ENCODE measurements at places on chromosomes 7 and 10.

DNA sequence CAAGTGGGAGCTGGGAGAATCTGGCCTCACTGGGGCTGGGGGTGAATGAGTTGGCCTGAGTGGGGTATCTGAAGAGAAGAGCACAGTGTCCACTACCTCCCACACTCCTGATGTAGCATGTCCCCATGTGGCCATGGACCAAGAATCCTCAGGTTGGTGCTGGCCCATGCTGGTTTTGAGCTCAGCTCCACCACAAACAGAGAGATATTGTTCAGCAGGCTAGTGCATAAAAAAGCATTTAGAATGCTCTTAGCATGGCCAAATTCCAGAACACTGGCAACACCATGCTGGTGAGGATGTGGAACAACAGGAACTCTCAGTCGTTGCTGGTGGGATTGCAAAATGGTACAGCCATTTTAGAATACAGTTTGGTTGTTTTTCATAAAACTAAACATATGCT lies 61.4 kb downstream of the FRMPD2 start:
- no peak for DNase-seq

DNA sequence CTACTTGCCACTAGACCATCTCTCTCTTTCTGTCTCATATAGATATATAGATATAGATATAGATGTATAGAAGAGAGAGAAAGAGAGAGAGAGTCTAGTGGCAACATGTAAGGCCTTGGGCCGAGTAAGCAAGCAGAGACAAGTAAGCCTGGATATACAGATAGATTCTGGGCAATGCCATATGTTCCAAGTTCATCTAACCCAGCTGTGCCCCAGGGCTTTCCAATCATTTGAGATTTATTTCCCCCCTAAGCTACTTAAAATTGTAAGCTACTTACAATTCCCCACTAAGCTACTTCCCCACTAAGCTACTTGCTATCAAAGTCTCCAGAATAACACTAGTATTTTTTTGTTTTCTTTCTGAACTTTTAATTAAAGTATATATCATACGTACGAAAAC lies 1094.1 kb downstream of the DNAJB9 start:
- DNase-seq = no peak

GRCh38 chr10:62635127-62635526 lies 169.4 kb upstream of the ADO start:
- DNase-seq = no peak

GRCh38 chr7:122248472-122248871 lies 56.1 kb downstream of the FEZF1 start:
- DNase-seq = no peak

DNA sequence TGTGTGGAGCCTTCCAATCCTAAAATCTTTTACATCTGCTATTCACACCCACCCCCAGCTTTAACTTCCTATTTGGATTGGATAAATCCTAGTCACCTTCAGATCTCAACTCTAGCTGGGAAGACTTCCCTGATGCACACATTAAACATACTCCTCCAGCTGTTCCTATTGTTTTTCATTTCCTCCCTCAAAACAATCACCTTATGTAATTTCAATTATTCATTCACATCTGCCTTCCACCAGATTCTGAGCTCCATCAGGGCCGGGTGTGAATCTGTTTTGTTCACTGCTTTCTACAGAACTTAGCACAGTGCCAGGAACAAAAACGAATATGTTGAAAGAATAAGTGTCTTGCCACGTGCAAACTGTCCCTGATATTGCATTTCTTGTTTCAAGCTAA lies 497.4 kb downstream of the PLXDC2 start:
- DNase-seq = no peak

GRCh38 chr10:132122939-132123445 lies 57.2 kb downstream of the JAKMIP3 start:
- no peak for DNase-seq

DNA sequence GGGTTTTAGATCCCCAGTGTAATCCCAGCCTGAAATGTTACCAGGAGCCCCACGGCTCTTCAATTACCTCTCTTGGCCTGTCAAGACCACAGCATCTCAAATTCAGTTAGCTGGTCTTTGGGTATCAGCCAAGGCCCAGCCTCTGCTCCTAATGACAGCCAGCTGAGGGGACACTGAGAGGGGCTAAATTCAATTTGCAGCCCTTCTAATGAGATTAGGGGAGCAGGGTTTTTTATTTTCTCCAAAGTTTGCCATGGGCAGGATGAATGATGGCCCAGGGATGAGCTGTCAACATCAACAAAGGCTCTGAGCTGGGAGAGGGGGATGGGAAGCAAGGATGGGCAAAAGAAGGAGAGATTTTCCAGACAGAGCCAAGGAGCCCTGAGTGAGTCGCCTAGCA lies 116.8 kb upstream of the TBX20 start:
- DNase-seq = no peak

- DNase-seq = no peak
Measured at GRCh38 chr7:27131390-27131819, 848 bp upstream of the HOXA4 start.

GRCh38 chr7:1134951-1135350 lies 25.0 kb downstream of the ZFAND2A start:
- no peak for DNase-seq

- DNase-seq = no peak
Measured at GRCh38 chr7:131562941-131563340, 6.5 kb upstream of the PODXL start.

GRCh38 chr7:76023002-76023401 lies 24.8 kb downstream of the STYXL1 start:
- no peak for DNase-seq

DNA sequence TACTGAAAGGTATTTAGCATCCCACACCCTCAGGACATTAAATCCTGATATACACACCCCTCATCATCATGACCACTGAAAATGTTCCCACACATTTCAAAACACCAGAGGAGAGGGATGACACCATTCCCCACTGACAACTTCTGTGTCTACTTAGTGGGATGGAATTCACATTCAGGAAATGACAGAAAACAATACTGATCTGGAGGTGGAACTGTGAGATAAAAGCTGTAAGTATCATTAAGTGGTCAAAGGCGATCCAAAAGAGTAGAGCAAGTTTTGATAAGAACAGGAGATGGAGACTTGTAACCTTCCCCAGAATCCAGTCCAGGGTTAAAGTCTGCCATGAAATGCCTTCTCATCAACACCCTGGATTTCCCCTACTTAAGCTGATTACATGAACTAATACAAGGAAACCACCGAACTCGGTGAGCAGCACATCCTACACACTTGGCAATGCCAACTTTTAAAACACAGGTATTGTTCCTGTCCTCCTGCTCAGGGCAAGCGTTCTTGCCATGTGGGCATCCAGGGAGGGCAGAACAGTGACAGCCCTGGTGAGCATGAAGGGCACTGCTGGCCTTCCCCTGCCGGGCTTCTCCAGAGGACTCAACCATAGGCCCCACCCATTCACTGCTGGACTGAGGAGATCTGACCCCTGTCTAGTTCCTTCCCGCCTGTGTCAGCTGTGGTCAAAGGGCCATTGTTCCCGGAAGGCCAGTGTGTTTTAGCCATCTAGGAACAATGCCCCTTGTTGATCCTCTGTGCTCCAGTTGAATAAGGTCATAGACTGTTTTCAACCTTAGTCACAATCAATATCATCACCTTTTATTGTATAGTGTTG lies 85.0 kb downstream of the SGMS1 start:
- no peak for DNase-seq

- DNase-seq = no peak
Measured at GRCh38 chr7:91720260-91720937, 160.1 kb downstream of the MTERF1 start.

DNA sequence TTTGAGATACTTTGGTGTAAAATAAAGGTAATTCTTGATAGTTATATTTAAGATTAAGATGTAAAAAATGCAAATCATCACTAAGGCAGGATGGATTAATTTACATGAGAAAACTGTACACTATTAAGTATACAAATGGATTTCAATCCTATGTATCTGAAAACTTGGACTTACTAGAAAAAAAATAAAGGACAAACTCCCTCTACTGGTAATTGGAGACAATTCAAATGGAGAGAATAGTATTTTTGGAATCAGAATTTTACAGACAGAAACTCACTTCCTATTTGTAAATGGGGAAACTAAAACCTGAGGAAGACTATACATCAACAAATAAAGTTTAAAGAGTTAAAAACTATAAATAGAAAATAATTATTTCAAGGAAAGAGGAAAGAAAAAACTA lies 62.6 kb downstream of the CUL2 start:
- DNase-seq = no peak

- DNase-seq = no peak
Measured at GRCh38 chr10:24917979-24918378, 34.4 kb downstream of the PRTFDC1 start.

GRCh38 chr7:155975490-155975889 lies 163.2 kb upstream of the SHH start:
- no peak for DNase-seq

GRCh38 chr10:1291178-1292090 lies 235.2 kb downstream of the WDR37 start:
- DNase-seq = no peak

DNA sequence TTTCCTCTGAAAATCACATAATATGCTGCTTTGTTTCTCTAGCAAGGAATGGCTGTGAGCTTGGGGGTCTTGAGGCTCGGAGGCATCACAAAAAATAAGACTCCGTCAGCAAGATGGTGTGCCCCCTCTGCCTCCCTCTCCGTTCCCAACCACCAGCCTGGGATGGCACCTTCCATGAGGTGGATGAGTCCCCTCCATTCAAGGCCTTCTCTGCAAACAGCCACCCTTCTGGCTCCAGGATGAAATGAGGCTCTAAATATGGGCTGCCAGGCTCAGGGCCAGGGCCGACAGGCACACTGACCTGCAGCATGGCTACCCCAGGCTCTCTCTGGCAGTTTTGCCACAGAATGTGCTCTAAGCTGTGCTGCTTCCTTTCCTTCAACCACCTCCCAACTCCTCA lies 521.5 kb downstream of the PTPRN2 start:
- no peak for DNase-seq

DNA sequence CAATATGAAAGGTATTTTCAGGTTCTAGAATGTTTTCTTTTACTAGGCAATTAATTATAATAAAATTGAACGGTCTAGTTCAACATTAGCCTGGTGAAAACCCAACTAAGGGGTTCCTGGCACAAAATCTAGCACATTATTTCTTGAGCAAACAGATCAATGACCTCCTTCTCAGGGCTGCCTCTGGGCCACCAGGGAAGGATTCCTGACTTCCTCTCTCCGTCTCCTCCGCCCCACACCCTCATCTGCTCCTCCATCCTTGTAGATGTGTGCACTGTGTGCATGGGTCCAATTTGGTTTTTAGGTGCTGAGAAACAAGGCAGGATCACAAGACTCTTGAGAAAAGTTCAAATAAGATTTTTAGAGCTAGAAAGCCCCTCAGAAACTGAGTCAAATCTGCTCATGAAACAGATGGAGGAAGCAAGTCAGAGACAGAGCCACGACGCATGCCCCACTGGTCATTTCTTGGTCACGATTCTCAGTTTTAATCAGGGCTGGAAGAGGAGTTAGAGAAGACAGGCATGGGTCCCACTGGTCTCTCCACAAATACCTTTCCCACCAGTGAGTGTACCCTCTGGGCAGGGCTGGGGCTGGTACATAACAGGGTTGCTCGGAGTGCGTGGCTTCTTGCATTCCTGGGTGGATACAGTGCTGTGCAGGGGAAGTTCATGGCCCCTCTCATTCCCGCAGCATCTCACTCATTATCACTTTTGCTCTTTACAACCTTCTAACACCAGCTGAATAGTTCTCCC lies 3.8 kb downstream of the TRPV6 start:
- DNase-seq = no peak

DNA sequence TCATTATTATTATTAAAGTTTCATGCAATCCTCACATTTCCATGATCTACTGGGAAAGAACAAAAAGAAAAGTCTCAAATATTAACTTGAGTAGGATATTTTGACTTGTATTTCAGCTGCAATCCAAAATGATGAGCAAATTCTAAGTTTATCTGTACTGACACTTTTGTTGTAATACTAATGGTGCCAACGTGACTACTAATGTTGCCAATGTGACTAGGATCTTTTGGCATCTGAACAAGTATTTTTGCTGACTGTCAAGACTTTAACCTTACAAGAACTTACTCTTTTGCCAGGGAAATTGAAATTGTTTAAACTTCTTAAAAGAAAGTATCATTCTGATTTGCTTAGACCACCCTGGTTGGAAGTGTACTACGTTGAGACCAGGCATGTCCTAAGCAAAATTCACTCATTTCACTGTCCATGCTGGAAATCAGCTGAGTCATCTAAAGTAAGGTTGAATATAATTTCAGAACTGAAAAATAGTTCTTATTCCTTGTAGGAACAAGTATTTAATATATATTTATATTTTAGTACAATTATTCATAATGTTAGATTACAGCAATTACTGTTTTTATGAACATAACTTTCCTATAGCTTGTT lies 78.5 kb upstream of the LYZL1 start:
- no peak for DNase-seq

GRCh38 chr10:34124522-34125035 lies 690.5 kb downstream of the PARD3 start:
- DNase-seq = no peak

DNA sequence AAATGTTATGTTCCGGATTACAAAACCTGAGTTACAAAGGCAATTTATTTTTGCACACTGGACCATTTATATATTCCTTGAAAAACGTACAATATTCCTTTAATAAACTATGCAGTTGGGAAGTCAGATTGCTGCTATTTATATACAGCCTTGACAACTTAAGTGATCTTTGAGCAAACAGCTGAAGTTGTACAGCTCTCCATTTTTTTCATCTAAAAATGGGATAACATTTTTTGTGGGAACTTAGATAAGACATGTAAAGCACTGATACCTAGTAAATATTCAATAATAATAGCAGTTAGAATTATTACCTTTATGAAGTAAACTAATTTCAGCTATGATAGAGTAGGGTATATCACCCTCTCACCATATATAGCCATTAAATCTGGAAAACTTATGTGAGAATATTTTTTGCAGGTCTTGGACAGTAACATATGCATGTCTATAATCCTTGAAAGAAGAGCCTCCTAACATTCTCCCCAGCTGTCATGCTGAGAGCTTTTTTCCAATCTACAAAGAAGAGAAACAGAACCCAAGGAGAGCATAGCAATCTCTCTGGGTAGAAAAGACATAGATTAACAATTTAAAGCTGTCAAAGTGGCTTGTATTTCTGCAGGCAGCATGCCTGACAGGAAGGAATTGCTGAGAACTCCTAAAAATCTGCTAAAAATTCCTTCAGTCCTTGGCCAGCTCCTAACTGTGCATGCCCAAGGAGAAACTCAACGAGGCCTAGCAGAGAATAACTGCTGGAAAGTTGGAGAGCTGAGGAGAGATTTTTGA lies 326.0 kb downstream of the CRPPA start:
- DNase-seq = no peak

DNA sequence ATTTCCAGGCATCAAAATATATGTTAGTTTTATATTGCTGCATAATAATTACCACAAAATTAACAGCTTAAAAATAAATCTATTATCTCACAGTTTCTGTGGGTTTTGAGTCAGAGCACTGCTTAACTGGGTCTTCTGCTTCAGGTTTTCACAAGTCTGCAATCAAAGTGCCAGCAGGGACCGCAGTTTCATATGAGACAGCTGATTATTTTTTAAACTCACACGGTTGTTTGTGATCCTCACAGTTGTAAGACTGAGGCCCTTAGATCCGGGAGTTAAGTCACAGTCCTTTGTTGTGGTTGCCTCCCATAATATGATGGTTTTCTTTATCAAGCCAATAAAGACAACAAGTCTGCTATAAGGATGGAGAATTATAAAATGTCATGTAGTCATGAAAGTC lies 146.0 kb upstream of the ZWINT start:
- DNase-seq = no peak

Data from stimulated activated CD8-positive, alpha-beta memory T cell treated with anti-CD3 and anti-CD28 coated beads, Interleukin-7, amount 100 ng/mL, for 1 hour (primary cell).